Inflammatory macrophage treated with lipopolysaccharide for 1 hour (primary cell): ENCODE measurements at places on chromosomes 7 and 10.
A peak's percentile ranks its signal among the peaks of the same experiment; 100 is the strongest.

DNA sequence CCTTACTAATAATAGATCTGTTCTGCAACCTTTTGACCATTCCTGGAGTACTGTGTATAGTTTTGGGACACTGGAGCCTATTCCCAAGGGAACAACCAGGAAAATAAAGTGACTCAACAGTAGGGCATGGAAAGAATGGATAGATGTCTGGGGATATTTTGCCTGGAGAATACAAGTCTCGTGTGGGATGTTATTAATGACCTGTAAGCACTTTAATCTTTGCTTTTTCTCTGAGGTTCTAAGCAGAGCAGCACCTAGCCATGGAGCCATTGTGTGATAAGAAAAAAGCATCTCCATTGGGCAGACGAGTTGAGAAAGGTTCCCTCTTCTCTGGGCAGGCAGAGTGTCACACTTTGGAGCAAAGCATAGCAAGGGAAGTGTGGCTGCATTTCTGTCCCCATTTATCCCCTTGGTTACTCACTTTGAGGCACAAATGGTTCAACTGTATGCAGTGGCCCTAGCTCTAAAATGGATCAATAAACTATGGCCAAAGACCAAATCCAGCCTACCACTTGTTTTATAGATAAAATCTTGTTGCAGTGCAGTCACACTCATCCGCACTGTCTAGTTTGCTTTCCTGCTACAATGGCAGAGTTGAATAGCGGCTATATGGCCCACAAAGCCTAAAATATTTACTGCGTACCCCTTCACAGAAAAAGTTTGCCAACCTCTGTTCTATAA lies 21.0 kb upstream of the CCDC71L start:
- DNase-seq: no peak

DNA sequence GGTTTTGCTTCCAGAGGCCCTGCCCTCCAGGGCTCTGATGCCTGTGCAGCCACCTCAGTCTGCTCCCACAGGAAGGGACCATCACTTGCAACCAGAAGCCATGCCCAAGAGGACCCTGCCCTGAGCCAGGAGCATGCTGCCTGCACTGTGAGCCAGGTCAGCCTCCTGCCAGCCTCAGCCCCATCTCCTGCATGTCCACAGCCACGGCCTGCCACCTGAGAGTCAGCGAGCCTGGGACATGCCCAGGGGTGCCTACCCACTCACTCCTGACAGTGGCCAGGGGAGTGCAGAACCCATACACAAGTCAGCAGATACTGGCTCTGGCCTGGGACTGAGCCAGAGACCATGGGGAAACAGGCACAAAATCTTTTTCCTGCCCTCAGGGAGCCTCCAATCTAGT lies 6.6 kb upstream of the KCP start:
- DNase-seq: no peak

- no peak for DNase-seq
These were observed 224.3 kb upstream of the PHYHIPL start for GRCh38 chr10:58952162-58952601.

DNA sequence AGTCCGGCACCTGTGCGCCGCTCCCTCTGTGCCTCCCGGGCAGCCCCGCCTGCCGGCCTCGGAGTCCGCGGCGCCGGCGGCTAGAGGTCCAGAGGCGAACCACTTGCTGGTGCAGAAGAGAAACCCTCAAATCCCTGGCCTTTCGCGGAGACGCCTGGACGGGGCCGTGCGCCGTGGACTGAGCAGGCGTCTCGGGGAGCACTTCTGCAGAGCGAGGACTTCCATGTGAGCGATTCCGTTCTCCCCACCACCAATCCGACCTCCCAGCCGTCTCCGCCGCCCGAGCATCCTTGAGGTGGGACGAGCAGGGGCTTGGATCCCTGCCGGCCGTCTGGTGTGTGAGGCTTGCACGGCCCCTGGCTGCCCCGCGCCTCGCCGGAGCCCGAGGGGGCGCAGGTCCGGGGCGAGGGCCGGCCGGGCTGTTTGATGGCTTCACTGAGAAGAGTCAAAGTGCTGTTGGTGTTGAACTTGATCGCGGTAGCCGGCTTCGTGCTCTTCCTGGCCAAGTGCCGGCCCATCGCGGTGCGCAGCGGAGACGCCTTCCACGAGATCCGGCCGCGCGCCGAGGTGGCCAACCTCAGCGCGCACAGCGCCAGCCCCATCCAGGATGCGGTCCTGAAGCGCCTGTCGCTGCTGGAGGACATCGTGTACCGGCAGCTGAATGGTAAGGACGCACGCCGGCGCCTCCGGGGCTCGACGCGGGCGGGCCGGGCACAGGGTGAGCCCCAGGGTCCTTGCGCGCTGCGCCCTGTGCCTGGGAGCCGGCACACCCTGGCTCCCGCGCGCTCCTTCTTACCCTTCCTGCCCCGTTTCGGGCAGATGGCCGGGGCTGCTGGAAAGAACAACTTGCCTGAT lies 660 bp downstream of the GALNT17 start:
- DNase-seq: no peak

DNA sequence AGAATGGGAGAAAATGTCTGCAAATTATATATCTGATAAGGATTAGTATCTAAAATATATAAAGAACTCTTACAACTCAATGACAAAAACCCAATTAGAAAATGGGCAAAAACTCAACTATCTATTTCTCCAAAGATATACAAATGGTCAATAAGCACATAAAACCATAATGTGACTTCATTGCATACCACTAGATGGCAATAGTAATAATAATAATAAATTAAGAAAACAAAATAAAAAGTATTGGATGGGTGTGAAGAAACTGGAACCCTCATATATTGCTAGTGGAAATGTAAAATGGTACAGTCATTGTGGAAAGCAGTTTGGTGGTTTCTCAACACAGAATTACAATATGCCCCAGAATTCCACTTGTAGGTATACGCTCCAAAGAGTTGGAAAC lies 98.8 kb downstream of the VIPR2 start:
- no peak for DNase-seq

DNA sequence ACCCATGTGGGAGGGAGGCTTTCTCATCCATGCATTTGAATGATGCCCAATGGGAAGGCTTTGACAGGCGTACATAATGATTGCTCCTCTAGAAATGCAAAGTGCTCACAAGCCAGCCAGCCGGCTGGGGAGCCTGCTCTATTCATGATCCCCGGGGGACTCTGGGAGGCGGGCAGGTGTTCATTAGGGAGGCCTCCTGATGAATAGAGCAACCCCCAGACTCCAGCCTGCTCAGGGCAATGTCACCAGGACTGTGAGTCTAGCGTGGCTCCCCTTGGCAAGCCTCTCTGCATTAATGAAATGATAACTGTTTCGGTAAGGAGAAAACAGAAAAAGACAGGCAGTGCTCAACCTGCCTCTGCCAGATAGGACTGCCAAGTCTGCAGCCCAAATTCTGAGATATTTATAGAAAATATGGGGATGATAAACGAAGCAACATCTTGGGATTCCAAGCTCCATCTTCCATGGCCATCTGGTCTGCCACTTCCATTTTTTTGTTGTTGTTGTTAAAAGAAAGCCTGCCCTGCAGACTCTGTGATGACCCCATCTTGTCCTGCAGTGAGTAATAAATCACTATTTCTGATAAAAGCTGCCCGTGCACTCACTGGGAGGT lies 236.4 kb downstream of the PRPF18 start:
- DNase-seq: no peak

GRCh38 chr10:110860576-110861241 lies 11.0 kb upstream of the PDCD4 start:
- DNase-seq: no peak

DNA sequence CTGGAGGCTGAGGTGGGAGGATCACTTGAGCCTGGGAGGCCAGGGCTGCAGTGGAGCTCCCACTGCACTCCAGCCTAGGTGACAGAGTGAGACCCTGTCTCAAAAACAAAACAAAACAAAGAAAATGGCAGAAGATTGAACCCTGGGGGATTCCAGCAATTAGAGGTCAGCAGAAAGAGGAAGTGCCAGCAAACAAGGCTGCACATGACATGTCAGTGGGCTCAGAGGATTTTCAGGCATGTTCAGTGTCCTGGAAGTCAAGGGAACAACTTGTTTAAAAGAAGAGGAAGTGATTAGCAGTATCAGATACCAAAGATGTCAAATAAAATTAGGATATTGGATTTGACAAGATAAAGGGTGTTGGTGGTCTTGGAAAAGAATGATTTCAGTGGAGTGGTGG lies 32.3 kb downstream of the RAB18 start:
- DNase-seq: peak; percentile 45

DNA sequence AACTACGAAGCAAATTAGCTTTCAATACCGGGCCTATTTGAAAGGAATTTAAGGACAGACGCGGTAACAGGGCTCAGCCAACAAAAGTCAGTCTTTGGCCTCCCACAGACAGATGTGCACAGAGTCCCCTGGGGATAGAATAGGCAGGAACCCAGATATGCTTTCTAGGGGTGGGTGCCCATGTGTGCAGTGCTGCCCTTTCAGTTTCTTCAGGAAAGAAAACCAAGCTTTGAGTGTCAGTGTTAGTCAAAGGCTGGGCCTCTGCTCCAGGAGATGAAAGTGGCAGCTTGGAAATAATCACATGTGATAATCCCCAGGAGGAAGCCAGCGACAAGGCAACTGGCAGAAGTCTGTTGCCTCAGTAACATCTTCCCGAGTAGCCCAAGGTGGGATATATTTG lies 43.8 kb upstream of the CSTF2T start:
- DNase-seq: no peak

GRCh38 chr10:48976196-48976595 lies 36.6 kb upstream of the LRRC18 start:
- peak; percentile 17 for DNase-seq

GRCh38 chr7:108136191-108136688 lies 6.1 kb upstream of the LAMB4 start:
- DNase-seq: peak; percentile 51

- DNase-seq: no peak
These were observed 194.8 kb downstream of the FANK1 start for GRCh38 chr10:126090911-126091728.

- no peak for DNase-seq
These were observed 9.5 kb upstream of the ADAM12 start for GRCh38 chr10:126397640-126398382.

GRCh38 chr7:101557978-101558741 lies 70.9 kb downstream of the MYL10 start:
- DNase-seq: no peak

DNA sequence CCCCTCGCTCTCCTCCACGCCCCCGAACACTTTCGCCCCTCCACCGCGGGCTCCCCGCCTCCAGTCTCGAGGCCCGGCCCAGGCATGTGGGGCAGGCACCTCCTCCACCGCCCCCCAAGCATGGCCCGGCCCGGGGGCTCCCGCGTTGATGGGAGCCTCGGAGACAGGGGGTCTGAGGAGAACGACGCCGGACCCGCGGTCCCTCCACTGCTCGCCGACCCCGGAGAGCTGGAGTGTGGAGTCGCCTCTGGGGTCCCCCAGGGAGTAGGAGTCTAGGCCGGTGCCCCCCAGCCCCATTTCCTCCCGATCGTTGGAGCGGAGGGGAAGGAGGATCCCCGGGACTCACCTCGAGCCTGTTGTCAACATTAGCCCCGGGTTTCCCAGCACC lies 206 bp downstream of the UPF2 start:
- DNase-seq: no peak

DNA sequence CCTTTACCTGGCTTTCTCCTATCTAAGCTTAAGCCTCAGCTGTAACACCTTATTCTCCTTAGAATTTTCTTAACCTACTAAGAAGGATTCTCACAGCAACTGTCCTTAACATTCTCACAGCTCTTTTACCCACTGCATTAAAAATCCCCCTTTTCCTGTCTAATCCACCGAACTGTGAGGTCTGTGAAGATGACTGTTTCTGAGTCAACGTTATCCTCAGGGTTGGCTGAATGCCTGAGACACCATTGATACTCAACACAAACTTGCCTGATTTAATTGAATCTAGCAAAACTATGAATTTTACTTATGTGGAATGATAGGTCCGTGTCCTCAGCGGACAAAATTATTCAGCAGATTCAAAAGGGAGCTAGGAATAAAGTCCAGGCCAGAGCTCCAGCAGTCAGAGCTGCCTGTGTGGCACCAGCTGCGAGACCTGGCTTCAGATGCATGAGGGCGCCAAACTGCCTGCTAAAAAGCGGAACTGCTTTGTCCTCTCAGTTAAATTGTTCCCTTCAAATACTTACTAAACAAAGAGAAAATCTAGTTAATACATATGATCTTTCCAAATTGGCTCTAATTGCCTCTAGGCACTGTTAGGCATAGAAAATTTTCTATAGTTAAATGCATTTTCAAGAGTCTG lies 33.4 kb upstream of the VWDE start:
- DNase-seq: no peak

GRCh38 chr10:76285515-76285914 lies 854.1 kb downstream of the LRMDA start:
- no peak for DNase-seq

DNA sequence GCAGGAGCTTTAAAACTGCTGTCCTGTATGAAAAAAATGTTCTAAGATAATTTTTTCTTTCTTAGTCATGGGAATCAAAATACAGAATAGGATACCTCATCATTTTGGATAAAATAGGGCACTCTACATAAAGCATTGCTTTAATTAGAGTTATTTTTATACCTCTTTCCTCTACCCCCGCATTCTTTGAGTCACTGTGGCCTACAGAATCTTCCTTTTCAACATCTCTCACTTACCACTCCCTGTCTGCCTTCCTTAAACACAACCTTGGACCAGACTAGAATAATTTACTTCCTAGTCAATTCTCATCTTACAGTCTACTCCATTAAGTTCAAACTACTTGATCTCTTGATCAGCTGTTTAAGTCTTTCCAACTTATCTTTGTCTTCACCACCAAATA lies 462.3 kb downstream of the PHTF2 start:
- no peak for DNase-seq

GRCh38 chr7:20019757-20020432 lies 197.3 kb downstream of the MACC1 start:
- DNase-seq: no peak
